Activated gamma-delta T cell treated with Interleukin-2 at 50 U/mL for 16 hours (primary cell): ENCODE measurements at places on chromosomes 5 and 9.

- DNase-seq, result no peak
Observed at GRCh38 chr9:3809724-3810123, 283.9 kb upstream of the RFX3 start.

- DNase-seq, result no peak
Observed at GRCh38 chr9:115058684-115059315, 59.2 kb downstream of the TNC start.

DNA sequence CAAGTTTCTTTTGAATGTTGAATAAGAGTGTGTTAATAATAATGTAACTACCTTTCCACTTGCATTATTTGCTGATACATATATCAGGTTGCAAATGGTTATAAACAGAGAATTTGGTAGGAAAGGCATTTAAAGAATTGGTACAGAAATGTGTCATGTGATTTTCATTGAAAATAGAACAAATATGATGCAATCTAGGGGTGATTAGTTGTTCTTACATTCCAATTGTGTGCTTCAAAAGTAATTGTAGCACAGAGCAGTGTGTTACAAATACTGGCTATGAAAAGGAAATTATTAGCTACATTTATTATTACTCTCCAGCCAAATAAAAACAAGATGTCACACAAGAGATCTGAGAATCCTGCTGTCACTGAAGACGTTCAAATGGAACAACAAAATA lies 61.8 kb upstream of the PRDM9 start:
- DNase-seq, result no peak

DNA sequence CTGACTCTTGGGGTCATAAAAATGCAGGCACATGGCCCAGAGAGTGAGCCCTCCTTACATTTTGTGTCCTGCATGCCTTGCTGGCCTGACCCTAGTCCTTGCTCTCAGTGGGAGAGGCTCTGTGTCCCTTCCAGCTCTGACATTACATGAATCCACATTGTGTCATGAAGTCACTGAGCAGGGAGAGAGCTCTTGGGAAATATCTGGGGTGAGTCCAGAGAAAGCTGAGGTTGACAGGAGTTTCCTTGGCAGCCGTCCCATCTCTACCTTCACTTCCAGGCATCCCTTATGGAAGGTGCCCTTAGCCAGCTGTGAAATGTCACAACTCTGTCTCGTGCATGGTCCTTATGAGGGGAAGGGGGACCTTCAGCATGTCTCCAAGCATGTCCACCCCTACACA lies 41.0 kb downstream of the FAT2 start:
- no peak for DNase-seq

DNA sequence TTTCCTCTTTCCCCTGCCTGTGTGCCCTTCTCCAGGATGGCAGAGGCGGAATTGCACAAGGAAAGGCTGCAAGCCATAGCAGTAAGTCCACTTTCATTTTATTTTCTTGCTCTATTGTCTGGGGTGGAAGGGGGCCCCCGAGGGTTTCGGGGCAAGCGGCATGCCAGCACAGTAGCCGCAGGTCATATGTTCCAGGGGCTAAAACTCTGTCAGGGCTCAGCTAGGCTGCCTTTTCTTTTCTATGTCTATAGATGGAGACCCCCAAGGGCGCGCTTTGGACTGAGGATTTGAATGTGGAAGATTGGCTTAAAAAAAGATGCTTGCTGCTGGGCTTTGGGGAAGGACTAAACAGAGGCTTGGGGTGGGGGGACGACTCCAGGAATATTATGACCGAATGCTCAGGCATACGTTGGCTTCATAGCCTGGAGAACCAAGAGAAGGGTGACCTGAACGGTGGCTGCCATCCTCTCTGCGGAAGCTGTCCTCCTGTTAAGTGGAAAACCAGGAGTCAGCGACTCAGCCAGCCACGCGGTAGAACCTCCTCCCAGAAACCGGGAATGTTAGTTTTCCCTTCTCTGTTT lies 545 bp downstream of the PALM2AKAP2 start:
- DNase-seq, result no peak

GRCh38 chr5:2029206-2029605 lies 146.5 kb upstream of the IRX4 start:
- no peak for DNase-seq

DNA sequence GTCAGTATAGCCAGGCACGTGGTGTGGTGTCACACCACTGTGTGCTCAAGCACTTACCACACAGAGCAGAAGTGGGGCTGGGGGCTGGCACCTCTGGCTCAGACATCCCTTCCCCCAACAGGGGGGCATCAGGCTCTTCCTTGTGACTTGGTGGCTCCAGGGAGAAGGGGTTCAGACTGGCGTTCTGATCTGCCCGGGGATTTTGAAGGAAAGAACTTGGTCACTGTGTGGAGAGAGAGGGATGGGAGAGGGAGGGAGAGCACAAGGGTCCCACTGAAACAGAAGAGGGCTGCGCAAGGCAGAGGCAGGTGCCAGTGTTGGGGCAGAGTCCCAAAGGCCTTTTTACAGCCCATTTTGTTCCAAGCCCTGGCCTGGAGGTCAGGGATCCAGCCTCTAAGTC lies 109.7 kb upstream of the ALDH1B1 start:
- DNase-seq, result no peak

DNA sequence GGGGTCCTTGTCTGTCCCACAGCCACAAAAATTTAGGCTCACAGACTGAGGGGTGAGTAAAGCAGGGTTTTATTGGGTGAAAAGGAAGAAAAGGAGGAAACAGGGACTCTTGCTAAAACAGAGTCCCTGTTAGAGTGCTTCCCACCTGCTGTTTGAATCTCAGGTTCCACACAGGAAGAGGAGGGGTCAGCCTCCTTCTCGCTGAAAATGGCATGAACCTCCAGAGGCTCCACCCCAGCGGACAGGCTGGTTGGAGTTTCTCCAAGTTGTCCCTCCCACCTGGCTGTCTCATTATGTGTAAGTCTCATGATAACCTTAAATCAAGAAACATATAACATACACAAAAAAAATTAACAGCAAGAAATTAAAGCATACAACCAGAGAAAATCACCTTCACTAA lies 28.3 kb upstream of the UHRF2 start:
- DNase-seq, result no peak

DNA sequence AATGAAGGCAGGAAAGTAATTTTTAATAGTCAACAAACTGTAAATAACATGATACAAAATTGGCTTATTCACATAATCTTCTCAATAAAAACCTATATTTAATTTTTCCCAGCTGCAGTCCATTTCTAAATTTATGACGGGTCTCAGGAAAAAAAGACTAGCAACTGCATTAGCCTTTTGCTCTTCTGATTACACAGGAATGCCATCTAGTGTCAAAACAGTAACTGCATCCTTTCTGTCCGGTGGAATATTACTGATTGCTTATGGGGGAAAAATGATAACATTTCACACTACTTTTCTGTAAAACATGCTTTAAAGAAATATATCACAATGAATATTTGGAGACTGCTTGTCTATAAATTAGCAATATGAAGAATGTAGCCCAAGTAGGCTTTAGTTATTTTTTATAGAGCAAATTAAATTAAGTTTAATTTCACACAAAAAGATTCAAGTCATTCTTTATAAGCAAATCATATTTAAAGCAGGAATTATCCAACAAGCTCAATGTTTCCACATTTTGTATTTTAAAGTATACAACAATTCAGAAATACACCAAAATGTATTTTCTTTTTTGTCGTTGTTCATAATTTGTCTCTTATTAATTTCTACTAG lies 534.7 kb downstream of the CDH10 start:
- DNase-seq, result no peak

- DNase-seq, result no peak
Observed at GRCh38 chr5:122291000-122291901, 20.8 kb upstream of the SNCAIP start.

DNA sequence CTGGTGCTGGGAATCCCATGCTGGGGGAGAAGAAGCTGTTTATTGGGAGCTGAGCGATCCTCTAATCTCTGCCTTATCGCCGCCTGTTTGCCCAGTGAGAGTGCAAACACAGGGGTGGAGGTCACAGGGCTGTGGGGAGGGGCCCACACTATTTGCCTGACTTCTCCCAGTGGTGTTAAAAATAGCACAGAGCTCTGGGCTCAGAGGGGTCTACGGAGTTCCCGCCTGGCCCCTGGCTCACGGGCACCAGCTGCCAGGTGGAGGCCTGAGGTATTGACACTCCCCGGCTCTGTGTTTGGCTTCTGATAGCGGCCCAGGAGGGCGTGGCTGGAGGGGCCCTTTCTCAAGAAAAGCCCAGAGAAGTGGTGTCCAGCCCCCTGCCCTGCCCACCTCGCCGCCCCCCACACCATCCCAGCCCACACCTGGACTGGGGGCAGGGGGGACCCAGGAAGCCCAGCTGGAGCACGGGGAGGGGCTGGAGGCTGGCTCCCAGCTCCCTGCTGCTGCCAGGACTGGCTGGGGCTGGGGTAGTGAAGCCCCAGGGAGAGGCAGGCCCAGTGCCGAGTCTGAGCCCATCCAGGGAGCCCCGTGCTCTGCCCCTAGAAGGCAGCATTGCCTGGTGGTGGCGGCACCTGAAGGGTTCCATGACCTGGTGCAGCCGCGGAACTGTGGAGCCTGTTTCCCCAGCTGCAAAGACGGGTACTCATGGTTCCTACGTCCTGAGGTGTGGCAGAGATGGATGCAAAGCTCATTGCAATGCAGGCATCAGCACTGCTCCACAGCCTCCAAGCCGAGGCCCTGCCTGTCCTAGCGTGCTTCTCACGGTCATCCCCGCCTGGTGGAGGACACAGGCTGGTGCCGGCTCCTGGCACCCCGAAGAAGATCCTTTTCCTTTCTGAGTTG lies 35.7 kb upstream of the EGFL7 start:
- DNase-seq, result no peak

DNA sequence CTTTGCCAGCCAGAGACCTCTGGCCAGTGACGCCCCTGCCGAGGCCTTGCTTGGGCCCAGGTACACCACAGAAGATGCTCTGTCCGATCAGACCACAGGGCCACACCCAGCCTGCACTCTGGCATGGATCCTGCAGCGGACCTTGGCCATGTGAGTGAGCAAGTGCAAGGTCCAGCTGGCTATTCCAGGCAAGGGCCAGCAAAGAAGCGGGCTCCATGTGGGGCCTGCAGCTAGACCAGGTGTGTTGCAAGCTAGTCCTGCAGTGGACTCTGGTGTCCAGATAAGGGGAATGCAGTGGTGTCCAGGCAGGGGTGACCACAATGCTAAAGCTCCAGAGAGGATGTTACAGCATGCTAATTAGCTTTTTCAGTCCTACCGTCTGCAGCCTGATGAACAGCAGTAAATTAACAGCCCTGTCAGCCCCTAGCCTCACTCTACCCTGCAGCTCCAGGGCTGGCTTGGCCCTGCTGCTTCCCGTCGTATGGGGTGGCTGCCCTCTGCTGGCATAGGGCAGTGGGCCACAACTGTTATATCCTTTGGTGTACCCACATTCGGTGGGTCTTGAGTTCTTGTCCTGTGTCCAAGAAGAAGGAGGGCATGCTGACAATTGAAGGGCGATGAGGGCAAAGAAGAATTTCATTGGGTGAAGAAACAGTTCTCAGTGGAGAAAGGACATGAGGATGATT lies 284.5 kb upstream of the POU5F2 start:
- DNase-seq, result no peak

- DNase-seq, result no peak
Observed at GRCh38 chr5:59724482-59725391, 168.8 kb downstream of the PDE4D start.

DNA sequence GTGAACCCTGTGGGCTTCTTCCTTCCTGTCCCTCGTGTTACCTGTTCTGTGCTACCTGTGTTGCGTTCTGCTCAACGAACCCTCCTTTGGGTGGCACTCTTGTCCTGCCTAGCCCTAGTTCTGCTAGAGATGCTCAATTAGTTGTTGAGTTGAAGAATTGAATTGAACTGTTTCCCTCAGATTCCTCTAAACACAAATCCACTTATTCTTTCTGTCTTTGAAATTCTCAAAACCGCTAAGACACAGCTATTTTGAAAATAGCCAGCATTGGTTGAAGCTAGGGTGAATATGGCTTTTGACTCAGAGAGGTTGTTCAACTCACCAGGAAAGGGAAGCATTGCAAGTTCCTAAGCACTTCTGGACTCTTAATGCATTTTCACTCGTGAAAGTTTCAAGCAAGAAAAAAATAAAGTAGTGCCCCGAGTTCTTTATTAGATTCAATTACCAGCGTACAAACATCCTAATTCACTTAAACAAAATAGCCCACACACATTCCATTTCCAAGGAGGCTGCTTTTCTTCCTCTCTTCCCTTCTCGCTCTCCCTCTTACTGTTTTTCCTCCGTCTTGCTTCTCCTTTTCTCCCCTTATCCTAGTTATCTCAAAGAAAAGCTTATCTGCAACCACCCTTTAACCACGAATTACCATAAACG lies 642 bp upstream of the ITGA1 start:
- peak; percentile 28 for DNase-seq
